ENCODE measurements at places on chromosomes 2 and 18.

- no peak for DNase-seq
These were observed 272.5 kb upstream of the PXDN start for GRCh38 chr2:2016651-2017311.

DNA sequence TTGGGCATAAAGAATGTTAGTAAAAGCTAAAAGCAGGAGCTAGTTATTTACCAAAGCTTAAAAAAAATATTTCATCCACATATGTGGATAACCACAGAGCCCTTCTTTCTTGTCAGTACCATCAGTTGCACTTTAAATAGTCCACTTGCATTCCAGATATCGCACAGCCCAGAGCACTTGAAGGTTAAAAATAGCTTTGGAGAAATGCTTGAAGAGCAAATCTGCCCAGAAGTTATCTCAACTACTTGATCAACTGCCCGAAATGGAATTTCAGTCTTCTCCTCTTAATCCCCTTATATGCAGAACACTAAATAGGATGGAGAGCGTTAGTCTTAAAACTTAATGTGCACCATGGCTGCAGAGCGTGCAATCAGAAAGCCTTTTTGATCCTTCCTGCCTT is 148.3 kb downstream of the PLEKHA3 start:
- no peak for DNase-seq

GRCh38 chr2:109457794-109458193 is 156.0 kb downstream of the SEPTIN10 start:
- DNase-seq: no peak

- DNase-seq: no peak
These were observed 81.5 kb upstream of the YWHAQ start for GRCh38 chr2:9712263-9712662.

DNA sequence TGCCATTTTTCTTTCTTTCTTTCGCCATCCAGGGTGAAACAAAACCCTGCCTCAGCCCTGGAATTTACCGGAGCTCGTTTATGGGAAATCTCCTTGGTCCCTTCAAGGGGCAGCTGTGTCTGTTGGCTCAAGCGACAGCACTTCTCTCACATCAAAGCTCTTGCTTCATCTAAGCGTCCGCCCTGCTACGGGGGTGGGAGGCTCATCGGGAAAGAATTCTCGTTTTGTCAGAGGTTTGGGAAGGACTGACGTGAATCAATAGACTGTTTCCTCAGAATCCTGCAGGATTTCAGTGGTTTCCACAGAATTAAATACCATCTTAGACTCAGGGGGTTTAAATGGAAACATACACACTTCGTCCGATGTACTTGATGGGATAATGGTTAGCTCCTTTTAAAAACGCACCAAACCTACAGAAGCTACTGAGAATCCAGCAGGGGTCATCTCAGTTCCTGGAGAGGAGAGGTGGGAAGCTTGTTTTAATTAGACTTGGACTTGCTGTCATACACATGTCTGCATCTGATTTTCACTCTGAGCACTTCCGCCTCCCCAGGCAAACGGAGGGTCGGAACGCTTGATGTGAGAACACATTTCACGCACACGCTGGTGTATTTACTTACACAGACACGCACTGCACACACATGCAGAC is 91.6 kb downstream of the ASB1 start:
- DNase-seq: no peak

DNA sequence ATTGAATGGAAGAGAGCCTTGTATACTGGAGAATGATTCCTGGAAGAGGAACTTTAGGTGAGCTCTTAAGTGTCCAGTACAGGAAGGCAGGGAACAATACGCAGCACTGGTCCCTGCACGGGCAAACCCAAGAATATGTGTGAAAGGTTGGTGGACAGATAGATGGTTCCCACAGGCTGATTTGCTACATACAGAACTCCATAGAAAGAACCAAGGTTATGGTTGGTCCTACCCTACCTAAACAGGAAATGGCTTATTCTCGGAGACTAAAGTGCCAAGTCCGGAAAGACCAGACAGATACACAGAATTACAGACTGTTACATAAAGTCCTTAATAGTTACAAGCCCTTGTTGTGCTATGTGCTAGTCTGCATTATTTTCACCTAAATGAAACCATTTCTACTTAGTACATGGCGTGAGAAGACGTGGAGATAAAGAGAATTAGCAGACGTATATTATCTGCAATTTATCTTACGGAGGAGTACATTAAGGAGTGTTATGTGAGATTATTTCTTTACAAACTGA is 1.2 kb downstream of the REV1 start:
- peak; percentile 76 for DNase-seq

DNA sequence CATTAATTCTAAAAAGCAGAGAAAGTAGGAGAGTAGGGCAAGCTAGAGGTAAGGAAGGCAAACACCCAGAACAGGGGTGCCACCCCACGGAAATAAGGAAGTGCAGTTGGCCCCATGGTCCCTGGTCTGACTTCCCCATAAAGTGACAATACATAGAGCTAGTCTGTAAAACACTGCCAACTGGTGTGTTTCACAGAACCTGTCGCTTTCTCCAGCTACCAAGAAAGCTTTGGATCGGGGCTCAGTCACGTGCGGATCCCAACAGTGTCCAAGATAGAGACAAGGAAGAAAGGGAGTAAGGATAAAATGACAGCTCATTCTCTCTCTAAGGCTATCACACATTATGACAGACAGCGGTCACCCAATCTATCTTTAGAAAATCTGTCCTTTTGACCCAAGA is 36.4 kb downstream of the TBC1D8 start:
- peak; percentile 43 for DNase-seq

DNA sequence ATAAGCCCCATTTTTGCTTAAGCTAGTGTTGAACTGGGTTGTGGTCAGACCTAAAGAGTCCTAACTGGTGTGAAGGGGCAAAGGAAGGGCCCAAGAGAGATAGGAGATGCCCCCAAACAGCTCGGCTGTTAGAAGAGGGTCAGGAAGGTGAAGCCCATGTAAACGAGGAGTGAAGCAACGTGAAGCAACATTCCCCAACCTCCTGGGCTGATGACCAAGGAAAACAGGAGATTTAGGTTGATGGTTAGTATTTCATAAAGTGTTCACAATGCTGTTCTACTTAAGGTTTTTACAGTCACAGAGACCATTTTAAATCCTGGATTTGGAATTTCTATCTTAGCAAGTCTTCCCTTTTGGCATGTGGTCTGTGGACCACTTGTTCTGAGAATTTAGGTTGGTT is 144.0 kb upstream of the SERPINE2 start:
- no peak for DNase-seq

- no peak for DNase-seq
These were observed 616.7 kb downstream of the GALR1 start for GRCh38 chr18:77866351-77866750.

- DNase-seq: no peak
These were observed 300.1 kb downstream of the MYCN start for GRCh38 chr2:16240402-16240801.

GRCh38 chr2:215567504-215567903 is 131.6 kb upstream of the FN1 start:
- no peak for DNase-seq

DNA sequence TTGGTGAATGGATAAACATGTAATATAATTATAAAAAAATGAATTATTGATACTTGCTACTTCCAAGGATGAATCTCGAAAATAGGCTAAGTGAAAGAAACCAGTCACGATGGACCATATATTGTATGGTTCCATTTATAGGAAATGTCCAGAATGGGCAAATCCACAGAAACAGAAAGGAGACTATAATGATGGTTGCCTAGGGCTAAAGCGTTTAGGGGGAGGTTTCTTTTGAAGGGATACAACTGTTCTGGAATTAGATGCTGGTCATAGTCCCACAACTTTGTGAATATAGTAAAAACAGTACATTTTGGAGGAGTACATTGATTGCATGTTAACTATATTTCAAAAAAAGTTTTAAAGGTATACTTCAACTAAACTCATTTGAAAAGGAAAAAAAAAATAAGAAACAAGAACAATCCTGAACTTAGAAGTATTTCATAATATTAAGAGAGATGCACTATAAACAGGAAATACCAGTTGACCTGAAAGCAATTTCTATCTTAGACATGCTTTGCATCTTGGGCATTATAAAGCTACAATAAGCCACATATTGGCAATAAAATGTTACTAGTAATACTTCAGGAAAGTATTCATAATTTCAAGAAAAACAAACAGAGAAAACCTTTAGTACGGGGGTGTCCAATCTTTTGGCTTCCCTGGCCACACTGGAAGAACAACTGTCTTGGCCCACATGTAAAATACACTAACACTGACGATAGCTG is 130.0 kb downstream of the C2orf74 start:
- DNase-seq: no peak

GRCh38 chr2:115165529-115166109 is 723.2 kb downstream of the DPP10 start:
- peak; percentile 58 for DNase-seq

DNA sequence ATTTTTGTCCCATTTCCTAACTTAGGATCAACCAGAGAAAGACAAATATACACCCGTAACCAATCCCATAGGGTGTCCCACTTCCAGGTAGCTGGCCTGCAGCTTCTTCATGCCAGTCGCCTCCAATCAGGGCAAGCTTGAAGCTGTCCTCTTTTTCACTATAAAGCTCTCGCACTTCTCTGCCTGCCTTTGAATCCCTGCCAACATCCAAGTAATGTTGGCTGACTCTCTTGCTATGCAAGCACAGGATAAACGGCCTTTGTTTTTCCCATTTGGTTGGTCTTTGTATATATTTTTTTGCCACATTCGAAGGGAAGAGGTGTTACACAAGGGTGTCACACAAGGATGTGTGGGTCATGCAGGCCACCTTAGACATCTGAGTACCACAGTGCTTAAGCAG is 388.8 kb downstream of the CBLN2 start:
- no peak for DNase-seq

DNA sequence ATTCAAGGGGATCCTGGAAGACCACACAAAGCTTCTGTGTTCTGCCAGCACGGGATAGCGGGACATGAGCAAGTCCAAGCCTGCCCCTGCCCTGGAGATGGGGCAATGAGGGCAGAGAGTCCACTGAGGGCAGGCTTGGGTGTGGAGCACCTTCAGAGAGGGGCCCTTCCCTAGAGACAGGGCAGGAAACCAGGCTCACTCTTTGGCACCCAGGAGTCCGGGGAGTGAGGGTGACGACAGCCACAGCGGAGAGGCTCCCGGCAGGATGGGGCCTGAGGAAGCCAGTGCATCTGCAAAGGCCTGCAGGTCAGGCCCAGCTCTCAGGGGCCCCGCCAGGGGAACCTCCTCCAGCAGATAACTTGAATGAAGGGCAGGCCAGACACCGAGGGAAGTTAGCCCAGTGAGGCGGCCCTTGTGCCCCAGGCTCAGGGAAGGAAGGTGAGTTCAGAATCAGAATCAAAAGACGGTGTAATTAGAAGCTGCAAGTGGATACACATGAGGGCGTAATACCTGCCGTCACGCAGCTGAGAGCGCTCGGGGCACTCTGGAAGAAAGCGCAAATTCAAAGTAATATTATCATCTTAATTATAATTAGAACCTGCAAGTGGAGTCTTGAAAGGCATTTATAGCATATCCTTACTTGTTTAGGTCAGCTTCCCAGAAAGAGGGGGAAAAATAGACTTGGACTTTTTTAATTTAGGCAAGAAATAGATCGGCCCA is 142.6 kb upstream of the LGALSL start:
- DNase-seq: no peak

GRCh38 chr2:241961454-241961853 is 91.9 kb downstream of the RTP5 start:
- DNase-seq: no peak

- no peak for DNase-seq
These were observed 95.5 kb downstream of the PTGR3 start for GRCh38 chr18:75113455-75113854.

GRCh38 chr2:23550553-23550952 is 165.6 kb downstream of the KLHL29 start:
- DNase-seq: no peak

DNA sequence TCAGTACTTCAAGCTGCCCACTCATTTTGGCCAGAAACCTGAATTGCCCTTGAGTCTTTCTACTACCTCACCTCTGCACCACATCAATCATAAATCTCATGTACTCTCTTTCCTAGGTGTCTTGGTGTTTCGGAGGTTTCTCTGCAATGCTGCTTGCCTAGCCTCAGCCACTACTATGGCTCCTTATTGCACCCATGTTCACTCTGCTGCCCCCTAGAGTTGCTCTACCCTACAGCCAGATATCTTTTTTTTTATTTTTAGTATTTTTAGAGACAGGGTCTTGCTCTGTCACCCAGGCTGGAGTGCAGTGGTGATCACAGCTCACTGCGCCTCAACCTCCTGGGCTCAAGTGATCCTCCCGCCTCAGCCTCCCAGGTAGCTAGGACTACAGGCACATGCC is 413.0 kb downstream of the PTPRM start:
- DNase-seq: no peak

DNA sequence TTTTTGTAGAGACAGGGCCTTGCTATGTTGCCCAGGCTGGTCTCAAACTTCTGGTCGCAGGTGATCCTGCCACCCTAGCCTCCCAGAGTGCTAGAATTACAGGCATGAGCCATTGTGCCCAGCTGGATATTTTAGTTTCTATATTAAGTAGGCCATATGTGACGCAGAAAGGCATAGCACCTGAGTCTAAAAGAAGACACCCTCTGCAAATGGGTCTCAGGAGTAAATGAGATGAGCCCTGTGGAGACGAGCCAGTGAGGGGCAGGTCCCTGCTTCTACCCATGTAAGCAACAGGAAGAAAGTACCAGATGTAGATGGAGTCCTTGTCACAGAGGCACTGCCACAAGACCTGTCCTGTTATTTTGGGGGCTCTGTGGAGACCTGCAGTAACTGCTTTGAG is 322.4 kb downstream of the PTPRM start:
- DNase-seq: no peak

GRCh38 chr2:30545875-30546274 is 98.8 kb downstream of the LCLAT1 start:
- no peak for DNase-seq

- peak; percentile 70 for DNase-seq
These were observed 21.3 kb downstream of the NOL10 start for GRCh38 chr2:10668402-10669012.

DNA sequence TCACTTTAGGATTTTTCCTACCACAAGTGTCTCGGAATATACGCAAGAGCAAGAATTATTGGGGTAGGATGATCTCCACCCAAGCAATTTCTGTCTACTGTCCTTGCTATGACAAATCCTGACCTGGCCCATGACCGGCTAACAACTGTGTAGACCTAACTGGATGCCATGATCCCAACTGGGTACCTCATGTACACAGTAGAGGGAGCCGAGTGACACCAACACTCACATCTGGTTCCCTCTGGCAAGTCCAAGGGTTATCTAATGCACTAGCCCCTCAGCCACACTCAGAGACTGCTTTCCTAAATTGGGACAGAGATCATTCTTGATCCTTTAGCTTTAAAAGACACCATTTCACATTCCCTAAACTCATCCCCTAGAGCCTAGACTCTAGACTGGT is 60.7 kb upstream of the ZNF532 start:
- no peak for DNase-seq
